ENCODE measurements at places on chromosomes 2 and 18.

GRCh38 chr2:29576231-29576630 is 345.2 kb downstream of the ALK start:
- DNase-seq = no peak

DNA sequence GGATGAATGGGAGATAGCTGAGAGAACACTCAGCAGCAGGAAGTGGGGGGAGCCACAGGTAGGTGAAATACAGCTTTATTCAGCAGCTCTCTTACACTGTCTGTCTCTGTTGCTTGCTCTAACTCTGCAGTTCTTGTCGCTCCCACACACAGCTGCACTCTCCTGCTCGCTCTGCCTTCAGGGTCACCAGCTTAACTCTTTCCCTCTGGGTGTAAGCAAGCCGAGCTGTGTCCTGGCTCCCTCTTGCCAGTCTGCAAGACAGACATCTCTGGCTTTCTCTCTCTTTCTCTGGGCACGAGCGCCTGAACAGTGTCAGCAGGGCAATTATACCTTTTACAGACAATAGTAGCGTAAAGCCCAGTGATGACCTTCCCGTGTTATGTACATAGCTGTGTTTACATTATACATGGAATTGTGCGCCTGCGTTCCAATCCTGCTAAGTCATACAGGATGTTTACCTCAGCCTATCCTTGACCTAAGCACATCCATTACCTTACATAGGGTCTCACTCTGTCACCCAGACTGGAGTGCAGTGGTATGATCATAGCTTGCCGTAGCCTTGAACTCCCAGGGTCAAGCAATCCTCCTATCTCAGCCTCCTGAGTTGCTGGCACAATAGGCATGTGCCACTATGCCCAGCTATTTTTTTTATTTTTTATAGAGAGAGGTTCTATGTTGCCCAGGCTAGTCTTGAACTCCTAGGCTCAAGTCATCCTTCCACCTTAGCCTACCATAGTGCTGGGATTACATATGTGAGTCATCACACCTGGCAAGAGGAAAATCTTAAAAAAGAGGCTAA is 57.8 kb upstream of the CHN1 start:
- DNase-seq = no peak

GRCh38 chr2:104854498-104855220 is 744 bp downstream of the POU3F3 start:
- DNase-seq = peak; percentile 76

- DNase-seq = no peak
Observed at GRCh38 chr2:16189029-16189835, 248.9 kb downstream of the MYCN start.

DNA sequence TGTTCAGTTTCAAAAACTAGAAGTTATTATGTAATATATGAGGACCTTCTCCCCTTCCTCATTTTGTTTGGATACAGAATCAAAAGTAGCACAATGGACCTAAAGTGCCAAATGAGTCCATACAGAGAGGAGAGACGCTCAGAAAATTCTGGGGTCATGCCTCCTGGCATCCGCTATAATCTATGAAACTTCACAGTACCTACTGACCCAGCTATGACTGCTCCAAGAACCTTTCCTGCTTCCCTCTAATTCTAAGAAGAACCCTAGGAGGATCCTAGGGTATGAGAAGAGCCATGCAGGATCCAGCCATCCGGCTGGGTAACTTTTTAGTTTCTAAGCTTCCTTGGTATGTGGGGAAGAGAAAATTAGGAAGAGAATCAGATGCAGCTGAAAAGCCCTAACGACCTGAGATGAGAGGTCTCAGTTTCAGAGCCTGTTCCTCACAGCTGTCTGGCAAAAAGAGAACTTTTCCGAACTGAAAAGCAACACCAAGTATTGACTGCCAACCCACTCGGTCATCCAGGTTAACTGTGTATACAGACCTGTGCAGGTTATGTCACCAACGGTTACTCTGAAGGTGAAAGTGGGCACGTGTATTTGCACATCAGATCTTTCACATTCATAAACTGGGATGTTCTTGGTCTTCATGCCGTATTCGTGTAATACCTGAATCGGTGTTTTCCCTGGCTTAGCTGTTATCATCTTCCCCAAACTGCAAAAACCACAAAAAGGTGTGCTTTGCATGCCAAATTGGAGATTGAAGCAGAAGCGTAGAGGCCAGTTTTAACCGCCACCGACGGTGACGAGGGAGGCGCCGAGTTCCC is 1.1 kb downstream of the PRKRA start:
- DNase-seq = no peak

- no peak for DNase-seq
Observed at GRCh38 chr2:120586507-120587278, 149.0 kb upstream of the GLI2 start.

DNA sequence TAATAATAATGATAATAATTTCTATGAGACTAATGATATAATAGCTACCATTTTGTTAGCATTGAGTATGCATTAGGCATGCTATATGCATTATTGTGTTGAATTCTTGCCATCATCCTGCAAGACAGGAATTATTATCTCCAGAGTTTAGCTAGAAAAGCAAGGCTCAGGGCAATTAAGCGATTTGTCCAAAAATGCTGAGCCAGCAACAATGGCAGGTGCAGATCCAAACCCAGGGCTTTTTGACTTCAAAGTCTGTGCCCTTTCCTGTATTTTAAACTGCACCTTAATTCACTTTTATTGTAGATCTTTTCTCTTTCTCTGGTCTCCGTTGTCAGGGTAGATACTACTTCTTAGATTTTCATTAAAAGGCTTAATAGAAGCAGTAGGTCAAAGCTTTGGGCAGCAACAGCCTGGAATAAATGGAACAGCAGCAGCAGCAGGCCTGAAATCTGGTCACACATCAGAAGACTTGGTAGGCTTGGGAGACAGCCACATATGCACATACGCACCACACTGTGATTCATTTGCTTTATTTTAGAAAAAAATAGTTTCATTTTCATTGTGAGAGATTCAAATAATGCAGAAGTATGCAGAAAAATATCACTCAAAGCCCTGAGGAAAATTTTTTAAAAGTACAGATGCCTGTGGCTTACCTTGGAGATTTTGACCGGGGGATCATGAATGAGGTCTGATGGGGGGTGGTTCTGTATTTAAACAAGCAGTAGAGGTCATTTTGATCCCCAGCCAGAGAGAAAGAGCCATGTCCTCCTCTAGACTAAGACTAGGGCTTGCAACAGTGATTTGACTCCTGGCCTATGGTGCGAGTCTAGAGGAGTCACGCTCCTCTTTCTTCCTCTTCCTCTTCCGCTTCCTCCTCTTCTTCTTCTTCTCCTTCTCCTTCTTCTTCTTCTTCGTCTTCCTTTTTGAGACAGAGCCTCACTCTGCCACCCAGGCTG is 455.7 kb downstream of the TSN start:
- no peak for DNase-seq

GRCh38 chr18:63233334-63233733 is 86.2 kb downstream of the BCL2 start:
- DNase-seq = no peak

GRCh38 chr2:19674051-19675002 is 227.5 kb downstream of the TTC32 start:
- no peak for DNase-seq

- no peak for DNase-seq
Observed at GRCh38 chr2:197890168-197890567, 85.8 kb downstream of the PLCL1 start.

DNA sequence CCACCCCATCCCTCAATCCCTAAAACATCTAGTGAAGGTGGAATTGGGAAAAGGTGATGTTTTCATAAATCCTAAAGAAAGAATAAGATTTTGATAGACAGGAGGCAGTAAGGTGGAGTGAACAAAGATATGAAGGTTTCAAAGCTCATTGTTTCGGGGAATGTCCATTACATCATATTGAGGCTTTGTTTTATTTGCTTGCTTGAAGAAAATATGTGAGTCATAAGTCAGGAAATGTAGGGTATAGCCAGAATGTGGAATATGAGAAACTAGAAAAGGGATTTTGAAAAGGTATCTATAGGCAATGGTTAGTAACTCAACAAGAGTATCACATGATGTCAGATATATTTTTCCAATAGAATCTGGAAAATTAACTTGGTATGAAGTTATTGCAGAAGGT is 1178.5 kb upstream of the ACVR2A start:
- no peak for DNase-seq

GRCh38 chr2:150491943-150492342 is 4.5 kb upstream of the RND3 start:
- DNase-seq = no peak

GRCh38 chr2:108905176-108905575 is 83.8 kb downstream of the EDAR start:
- no peak for DNase-seq

- peak; percentile 91 for DNase-seq
Observed at GRCh38 chr2:240250985-240251847, 110.8 kb upstream of the OTOS start.

DNA sequence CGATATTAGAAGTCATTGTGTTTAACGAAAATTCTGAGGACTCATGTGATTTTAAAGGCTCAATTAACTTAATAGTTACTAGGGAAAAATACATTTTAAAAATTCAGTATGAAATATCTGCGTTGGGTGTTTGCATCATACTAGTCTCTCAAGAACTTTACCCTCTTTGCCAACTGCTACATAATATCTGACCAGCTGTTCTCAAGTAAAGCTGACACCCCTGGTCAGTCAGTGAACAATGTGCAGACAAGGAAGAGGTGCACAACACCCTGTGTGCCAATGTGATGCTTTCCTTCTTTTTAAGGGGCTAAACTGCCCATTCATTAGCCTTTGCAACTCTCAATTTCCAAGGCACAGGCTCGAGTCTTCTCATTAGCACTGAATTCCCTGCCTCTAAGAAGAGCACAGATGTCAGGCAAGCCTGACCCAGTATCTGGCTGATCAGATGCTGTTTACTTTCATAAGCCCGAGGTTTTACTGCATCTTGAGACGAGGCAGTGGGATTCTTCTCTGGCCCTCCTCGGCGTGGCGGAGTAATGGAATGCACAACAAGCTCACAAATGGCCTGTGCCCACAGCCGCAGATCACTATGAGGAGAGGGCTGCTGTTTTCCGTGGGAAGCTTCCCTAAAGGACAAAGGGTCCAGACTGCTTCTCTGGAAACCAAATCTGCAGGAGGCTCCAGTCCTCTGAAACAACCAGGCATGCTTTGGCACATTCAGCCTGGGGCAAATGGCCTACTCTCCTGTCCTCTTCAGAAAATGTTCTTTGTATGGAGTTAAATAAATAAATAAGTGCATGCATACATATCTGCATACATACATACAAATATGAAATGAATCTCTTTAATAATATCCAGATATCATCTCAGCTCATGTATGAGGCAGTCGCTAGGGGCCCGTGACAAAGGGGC is 240.3 kb downstream of the ZNF521 start:
- DNase-seq = no peak

DNA sequence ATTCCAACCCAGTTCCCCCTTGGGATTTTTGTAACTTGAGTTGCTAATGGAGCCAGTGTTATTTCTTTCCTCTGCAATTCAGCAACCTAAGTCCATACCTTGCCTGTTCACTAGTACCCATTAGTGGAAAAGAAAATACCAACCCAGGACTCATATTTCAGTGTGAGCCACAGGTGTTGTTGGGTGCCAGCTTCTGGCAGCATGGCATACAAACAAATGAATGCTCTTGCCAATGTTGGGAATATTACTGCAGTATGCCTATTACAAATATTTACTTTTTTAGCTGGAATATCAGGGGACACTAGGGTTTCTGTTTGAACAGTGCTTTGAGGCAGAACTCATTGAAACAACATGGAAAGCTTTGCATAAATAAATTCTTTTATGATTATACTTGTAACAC is 130.2 kb downstream of the NCKAP5 start:
- DNase-seq = no peak

- no peak for DNase-seq
Observed at GRCh38 chr2:117936871-117937428, 76.9 kb downstream of the CCDC93 start.

GRCh38 chr18:32929213-32929612 is 156.4 kb upstream of the KLHL14 start:
- DNase-seq = no peak

- no peak for DNase-seq
Observed at GRCh38 chr2:146734821-146735190, 1110.0 kb upstream of the ACVR2A start.

DNA sequence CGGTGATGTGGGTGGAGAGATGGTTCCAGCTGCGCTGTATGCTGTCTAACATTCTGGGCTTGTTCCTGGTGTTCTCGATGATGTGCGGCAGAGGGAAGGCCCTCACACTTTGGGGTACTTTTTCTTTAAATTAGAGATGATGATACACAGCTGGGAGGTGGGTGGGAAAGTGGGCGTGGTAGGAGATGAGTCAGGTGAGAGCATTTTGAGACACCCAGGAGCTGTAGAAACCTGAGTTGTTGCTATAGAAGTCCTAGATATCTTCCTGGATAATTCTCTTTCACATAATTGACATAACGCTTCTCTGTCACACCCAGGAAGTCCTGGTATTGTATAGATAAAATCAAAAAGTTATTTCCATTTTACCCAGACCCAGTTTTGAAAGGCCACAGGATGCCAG is 103.8 kb upstream of the ALKAL2 start:
- DNase-seq = no peak

DNA sequence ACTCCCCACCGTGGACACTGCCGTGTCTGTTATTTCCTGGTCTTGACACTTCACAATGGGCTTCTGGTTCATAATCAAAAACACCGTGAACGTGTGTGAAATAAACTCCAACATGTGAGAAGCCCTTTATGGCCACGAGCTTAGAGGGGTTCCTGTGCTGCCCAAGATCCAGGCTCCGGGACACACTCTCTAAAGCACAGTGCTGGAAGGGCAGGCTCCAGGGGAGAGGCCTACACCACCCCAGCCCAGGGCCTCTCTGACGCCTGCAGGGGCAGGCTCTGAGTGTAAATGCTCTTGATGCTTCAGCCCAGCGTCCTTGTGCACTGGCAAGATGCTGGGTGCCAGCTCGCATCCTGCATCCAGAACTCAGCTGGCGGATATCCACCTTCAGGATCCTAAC is 13.7 kb downstream of the CHST10 start:
- DNase-seq = no peak

GRCh38 chr2:237691029-237691907 is 63.9 kb downstream of the LRRFIP1 start:
- DNase-seq = peak; percentile 37

GRCh38 chr2:37190290-37190689 is 1.8 kb upstream of the SULT6B1 start:
- DNase-seq = no peak

DNA sequence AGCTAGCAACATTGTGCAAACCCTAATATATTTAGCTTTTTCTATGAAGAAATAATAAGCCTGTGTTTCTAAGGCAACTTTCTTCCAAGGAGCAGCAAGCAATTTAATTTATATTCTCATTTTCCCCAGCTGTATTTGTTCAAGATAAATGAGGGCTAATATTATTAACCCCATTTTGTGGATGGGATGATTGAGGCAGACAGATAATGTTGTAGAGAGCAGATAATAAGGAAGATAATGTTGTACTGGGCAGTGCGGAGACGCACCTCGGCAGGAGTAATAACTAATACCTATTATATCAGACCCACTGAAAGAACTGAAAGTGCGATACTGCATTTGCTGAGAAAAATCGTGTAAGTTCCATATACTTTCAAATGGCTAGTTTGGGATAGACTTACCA is 344.1 kb upstream of the FANCL start:
- DNase-seq = no peak

Measured in Caki2 (cell line).